Fibroblast of mammary gland (primary cell): ENCODE measurements at places on chromosomes 2 and 18.
A peak's percentile ranks its signal among the peaks of the same experiment; 100 is the strongest.

- no peak for DNase-seq
Measured at GRCh38 chr2:145592361-145592760, 1072.4 kb upstream of the ZEB2 start.

- peak; percentile 53 for DNase-seq
Measured at GRCh38 chr2:68458981-68459380, 8.1 kb downstream of the FBXO48 start.

GRCh38 chr2:38586931-38587330 is 15.8 kb downstream of the HNRNPLL start:
- peak; percentile 38 for DNase-seq

DNA sequence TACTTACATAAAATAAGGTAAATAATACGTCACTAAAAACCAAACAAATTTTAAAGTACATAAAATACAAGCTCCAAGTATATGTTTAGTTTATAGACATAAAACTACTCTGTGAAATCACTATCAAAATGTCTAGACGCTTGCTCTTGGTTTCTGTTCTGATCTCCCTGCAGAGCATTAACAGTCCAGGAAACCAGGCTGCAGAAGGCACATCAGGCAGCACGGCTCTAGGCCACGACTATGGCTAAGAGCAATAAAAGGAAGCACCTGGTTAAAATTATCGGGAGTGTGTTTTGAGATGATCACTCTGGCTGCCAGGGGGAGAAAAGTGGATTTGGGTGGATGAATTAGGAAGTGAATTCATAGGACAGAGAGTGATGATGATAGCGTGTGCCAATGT is 196.0 kb upstream of the SPHKAP start:
- no peak for DNase-seq

DNA sequence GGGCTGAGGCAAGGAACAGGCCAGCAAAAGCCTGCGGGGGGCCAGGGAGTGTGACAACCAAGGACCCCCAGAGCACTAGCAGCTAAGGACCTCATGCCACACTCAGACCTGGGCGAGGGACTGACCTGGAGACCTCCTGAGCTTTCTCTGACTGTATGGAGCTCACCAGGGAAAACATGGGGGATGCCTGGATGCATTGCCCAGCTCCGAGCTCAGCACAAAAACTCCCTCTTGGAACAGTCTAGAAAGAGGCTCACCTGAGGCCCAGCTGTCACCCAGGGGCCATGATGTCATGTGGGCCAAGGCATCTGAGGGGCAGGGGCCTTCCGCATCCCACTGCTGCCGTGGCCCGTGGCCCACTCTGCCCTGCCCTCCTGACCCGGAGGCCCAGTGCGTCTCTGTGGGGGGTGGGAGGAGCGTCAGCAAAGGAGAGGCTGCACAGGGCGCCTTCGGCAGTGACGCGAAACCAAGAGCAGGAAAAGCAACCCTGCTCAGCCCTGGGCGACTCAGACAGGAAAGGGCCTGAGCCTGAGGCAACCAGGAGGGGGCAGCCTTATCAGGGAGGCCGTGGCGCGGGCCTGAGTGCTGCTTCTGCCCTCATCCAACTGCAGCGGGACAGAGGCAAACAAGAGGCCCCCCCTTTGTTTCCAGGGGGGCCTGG is 57.3 kb upstream of the ALPP start:
- DNase-seq = no peak

DNA sequence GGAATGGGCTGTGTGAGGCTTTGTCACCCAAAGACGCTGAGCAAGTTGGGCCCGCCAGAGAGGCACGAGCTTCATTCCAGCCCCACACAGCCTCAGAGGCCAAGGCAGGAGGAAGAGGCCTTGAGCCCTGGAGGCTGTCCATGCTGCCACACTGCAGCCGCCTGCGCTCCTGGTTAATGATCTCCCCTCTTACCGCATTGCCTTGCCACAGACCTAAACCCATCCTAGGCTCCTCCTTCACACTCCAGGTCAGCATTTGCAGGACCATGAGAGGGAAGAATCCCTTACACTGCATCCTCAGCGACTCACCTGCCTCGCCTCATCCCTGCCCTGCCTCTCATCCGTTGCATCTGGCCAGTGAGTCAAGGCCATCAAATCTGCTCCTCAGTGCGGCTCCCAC is 24.6 kb downstream of the KIF3C start:
- no peak for DNase-seq

GRCh38 chr18:378079-378478 is 110.2 kb upstream of the THOC1 start:
- no peak for DNase-seq

- DNase-seq = no peak
Measured at GRCh38 chr2:25311865-25312575, 29.7 kb downstream of the DNMT3A start.

DNA sequence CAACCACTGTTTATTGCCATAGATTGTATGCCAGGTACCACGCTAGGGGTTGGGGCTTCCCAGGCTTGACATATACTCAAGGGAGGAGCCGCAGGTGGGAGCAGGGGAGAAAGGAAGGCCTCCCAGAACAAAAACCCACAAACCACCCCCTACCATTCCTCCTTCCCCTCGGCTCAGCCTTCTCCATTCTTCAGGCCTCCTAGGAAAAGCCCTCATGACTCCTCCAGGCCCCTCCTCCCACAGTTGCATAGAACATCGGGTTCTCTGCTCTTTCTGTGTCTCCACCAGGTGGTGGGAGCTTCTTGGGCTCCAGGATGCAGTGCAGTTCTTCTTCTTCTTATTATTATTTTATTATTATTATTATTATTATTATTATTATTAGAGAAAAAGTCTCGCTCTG is 80.3 kb downstream of the ZFP36L2 start:
- no peak for DNase-seq

DNA sequence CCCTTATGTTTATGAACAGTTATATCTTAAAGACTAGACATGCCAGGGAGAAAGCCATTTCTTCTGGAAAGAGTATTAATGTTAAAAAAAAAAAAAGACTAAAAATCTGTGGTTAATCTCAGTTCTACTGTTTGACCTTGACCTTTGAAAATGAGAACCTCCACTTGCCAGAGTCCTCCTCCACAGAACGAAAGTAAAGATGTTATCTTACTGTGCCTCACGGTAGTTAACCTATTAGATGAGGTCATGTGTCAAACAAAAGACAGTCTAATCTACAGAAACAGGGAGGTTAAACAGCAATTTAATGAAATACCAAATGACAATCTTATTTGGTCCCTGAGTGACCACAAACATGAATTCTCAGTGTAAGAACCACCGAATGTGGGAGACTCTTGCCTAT is 51.2 kb downstream of the SLC14A2 start:
- DNase-seq = no peak

DNA sequence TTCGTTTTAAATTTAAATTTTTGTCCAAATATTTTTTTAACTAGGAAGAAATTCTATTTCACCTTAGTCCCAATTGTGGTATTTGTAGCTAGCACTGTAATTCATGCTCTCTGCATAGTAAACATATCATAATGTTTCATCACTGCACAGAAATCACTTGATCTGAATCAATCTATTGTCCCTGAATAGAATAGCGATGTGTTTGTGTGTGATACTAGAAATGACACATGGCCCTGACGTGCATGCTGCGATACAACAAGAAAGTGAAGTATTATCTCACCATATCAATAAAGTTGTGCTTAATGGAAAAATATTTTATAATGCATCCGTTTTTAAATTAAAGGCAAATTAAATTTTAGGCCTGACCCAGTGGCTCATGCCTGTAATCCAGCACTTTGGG is 10.0 kb downstream of the TTL start:
- DNase-seq = no peak

DNA sequence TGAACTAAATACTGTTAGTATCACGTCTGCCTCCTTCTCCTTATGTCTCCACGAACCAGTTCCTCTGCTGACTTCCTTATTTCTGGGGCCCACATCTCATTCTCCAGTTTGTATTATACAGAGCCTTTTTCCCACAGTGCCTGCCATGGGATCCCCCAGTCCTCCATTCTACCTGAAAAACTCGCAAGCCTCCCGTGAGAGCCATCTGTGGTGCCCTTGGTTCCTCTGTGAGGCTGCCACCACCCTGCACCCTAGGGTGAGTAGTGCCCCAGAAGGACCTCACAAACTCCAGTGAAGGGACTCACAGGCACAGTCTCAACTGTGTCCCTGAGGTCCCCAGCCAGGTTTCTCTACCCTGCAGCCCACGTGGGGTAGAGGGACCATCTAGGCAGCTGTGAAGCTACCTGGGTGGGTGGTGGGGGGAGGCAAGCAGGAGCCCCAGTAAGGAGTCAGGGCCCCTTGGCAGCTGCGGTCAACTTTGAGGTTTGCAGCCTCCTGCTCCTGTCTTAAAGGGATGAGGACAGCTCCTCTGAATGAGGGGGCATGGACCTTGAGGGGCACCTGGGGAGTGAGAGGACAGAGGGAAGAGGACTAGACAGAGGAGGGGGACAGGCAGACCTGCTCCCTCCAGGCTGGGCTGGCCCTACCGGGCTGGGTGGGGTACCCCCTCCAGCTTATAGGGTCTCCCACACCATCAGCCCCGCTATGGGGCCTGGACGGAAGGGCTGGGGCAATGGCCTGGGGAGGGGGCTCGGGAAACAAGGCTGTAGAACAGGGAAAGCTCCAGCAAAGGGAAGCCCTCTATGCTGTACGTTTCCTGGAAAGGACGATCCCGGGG is 1.0 kb downstream of the PSTPIP2 start:
- DNase-seq = no peak

GRCh38 chr2:1082456-1083205 is 132.0 kb downstream of the SNTG2 start:
- no peak for DNase-seq

- peak; percentile 21 for DNase-seq
Measured at GRCh38 chr2:235527806-235528469, 34.1 kb downstream of the AGAP1 start.

GRCh38 chr2:24658531-24659202 is 134.5 kb downstream of the PTRHD1 start:
- DNase-seq = no peak

DNA sequence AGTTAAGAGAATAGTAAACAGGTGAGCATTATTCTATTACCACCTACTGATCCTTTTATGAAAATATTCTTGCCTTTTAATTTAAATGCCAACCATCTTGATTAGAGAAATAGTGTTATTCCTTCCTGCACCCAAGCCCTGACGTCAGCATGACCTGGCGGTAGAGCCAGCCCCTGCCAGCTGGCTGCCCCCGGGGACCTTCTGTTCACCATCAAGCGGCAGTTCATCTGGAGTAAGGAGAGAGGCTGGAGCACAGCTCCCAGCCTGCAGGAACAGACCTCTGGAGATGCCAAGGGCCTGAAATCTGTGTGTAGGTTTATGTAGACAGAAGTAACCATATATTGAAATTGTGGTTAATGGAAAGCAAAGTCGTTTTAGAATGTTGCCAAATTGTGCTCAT is 171.8 kb downstream of the GBX2 start:
- no peak for DNase-seq

DNA sequence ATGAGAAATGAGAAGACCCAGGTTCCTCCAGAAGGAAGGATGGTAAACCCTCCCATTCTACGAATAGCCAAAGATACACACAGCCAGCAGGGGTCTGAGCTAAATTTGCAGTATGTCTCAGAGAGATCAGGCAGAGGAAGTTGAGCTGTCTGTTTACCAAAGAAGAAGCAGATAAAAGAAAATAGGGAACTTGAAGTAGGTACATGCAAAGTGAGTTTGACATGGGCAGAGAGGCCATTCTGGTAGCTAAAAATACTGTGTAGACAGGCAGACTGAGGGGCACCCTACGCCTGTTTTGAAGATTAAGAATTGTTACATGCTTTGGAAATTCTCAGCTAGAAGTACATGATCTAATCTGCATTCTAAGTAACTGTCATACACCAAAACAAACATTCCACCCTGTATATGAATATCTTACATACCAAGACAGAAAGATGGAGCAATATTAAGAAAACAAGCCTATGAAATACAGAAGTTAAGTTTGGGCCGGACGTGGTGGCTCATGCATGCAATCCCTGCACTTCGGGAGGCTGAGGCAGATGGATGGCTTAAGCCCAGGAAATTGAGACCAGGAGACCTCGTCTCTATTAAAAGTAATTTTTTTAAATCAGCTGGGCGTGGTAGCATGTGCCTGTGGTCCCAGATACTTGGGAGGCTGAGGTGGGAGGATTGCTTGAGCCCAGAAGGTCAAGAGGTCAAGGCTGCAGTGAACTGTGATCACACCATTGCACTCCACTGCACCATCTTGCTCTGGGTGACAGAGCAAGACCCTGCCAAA is 157.9 kb downstream of the ANKRD44 start:
- DNase-seq = no peak

GRCh38 chr2:217396165-217396564 is 536.3 kb upstream of the TNP1 start:
- DNase-seq = peak; percentile 50

- no peak for DNase-seq
Measured at GRCh38 chr2:26399771-26400376, 1.8 kb upstream of the DRC1 start.

DNA sequence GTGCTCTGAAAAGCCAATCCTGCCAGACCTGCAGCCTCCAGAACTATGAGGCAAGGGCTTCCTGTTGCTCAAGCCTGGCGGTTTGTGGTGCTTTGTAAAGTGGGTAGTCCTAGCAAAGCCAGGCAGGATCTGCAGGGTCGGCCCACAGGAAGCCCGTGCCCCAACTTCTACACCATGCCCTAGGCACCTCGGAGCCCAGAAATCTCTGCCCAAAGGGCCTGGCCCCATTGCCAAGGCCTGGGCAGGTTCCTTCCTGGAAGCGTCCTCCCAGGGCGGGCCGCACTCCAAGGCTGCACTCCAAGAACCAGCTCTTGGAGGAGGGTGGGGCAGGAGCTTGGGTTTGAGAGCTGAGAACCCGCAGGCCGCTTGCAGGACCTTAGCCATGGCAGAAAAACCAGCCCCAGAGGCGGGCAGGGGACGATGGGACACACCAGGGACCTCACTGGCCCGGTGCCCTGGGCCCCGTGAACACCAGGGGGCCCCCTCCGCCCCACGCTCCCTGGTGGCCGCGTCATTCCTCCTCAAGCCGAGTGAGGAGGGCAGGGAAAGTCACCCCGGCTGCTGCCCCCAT is 37.2 kb upstream of the ID2 start:
- peak; percentile 9 for DNase-seq

GRCh38 chr2:188079196-188079595 is 212.5 kb upstream of the GULP1 start:
- peak; percentile 76 for DNase-seq

- no peak for DNase-seq
Measured at GRCh38 chr2:20401489-20401835, 45.4 kb upstream of the RHOB start.
